ENCODE measurements at places on chromosomes 3 and 15.

- DNase-seq, result no peak
Observed at GRCh38 chr15:43220991-43221403, at the start of gene EPB42. Gene EPB42 (minus strand): TSS chr15:43221018. CDS start chr15:43220825, 193 bp downstream.

- no peak for DNase-seq
Observed at GRCh38 chr15:38576837-38577236, 12.2 kb upstream of the RASGRP1 start.

DNA sequence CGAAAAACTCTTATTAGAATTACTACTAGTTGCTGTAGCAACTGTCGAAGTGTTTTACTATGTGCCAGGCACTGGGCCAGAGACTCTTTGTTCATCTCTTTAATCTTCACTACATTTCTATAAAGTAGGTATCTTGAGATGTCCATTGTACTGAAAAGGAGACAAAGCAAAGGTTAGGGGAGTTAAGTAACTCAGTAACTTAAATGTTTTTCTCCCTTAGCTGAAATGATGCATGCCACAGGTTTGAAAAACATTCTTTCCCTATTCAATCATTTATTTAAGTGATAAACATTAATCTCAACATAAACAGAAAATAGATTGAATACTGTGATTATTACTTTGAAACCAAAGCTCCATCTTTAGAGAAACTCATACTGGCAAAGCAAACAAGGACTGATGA, 776.2 kb downstream of the FHIT start:
- no peak for DNase-seq

DNA sequence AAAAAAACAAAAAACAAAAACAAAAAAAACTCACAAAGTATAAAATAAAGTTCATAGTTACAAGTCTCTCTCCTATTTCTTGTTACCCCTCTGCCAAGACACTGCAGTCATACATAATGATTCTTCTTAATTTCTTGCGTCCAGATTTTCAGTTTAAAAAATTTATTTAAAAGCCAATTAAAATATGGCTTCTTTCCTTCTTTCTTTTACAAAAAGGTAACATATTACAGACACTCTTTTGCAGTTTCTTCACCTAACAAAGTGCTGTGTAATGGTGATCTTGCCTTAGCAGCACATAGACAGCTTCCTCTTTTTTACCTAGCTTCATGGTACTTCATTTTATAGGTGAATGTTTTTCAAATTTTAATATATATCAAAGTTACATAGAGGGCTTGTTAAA, 136.1 kb upstream of the SGO1 start:
- no peak for DNase-seq

DNA sequence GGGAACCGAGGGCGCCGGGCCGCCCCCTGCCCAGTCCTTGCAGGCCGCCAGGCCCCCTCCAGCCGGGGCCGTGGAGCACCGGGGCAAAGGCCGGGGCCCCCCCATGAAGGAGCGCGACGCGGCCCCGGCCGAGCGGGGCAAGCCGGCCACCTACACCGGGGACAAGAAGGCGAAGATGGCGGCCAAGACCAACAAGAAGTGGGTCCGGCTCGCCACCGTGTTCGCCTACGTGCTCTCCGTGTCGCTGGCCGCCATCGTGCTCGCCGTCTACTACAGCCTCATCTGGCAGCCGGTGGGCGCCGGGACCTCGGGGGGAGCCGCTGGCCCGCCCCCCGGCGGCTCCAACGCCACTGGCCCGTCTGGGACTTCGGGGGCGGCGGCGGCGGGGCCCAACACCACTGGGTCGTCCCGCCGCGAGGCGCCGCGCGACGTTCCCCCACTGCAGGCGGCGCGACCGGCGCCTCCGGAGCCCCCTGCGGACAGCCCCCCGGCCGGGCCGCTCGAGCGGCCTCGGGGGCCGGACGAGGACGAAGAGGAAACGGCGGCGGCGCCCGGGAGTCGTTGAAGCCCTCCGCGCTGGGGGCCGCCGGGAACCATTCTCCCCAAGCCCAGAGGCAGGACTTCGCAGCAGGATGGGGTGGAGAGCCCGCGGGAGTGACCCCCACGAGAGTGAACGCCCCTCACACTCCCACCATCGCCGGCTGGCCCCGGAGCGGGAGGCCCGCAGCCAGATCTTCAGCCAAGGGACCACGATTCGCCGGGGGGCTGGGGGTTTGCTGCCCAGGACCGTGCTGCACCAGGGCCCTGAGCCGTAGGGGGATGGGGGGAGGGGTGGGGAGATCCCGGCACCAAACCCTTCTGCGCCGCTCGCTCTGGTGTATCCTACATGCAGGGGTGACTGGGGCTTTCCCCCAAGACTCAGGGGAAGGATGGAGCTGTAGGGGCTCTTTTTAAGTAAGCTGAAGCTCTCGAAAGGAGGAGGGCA, 753 bp downstream of the INAFM2 start:
- no peak for DNase-seq

- DNase-seq, result no peak
Observed at GRCh38 chr3:107436029-107436428, 58.8 kb downstream of the CCDC54 start.

- no peak for DNase-seq
Observed at GRCh38 chr15:62823561-62823960, 219.0 kb upstream of the TPM1 start.

GRCh38 chr3:194476784-194477183, 10.0 kb downstream of the ATP13A3 start:
- DNase-seq, result no peak

DNA sequence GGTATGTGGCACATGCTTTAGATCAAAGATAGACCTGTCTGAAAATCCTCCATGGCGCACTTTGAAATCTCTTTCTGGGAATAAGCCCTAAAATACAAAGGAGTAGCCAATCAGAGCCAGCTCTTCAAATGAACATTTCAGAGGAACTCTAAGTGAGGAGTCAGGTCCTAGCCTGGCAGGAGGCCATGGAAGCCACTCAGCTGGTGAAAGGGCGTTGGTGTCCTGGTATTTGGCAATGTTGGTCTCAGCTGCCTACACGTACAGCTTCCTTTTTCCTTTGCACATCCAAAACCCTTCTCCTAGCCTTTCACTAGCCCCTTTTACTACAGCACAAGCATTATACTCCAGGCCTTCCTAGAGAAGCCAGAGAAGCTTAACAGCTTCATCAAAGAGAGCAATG, 5.5 kb downstream of the WDR73 start:
- no peak for DNase-seq

DNA sequence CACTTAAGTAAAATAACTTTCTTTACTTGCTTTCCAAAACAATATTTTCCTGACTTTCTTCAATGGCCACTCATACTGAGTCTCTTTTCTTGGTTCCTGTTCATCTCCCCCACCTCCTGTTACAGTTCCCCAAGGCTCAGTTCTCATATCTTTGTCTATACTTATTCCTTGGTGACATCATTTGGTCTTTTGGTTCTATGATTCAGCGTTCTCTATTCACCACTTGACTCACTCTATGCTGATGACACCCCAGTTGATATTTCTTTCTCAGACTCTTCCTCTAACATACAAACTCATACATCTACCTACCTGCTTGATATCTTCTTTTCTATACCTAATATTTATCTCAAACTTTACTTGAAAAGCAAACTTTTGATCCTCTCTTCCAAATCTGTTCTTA, 85.0 kb upstream of the P3H2 start:
- DNase-seq, result no peak

DNA sequence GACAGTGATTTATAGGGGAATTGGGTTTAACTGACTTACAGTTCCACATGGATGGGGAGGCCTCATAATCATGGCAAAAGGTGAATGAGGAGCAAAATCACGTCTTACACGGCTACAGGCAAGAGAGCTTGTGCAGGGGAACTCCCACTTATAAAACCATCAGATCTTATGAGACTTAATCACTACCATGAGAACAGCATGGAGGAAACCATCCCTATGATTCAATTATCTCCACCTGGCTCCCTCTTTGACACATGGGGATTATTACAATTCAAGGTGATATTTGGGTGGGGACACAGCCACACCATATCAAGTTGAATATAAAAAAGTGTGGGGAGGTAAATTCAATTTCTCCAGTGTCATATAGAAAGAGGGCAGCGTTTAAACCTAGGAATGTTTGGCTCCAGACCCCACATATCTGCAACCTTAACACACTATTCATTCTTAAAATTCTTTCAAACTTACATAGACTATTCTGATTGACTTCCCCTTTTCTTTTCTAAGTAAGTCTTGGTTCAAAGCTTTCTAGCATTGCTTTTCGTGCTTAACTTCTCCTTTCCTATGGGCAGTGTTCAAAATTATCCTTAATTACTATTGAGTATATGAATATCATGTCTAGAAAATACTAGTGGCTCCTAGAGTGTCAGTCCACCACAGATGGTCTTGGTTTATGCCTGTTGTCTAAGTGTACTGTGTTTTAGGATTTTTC, 446.7 kb upstream of the GBE1 start:
- no peak for DNase-seq

DNA sequence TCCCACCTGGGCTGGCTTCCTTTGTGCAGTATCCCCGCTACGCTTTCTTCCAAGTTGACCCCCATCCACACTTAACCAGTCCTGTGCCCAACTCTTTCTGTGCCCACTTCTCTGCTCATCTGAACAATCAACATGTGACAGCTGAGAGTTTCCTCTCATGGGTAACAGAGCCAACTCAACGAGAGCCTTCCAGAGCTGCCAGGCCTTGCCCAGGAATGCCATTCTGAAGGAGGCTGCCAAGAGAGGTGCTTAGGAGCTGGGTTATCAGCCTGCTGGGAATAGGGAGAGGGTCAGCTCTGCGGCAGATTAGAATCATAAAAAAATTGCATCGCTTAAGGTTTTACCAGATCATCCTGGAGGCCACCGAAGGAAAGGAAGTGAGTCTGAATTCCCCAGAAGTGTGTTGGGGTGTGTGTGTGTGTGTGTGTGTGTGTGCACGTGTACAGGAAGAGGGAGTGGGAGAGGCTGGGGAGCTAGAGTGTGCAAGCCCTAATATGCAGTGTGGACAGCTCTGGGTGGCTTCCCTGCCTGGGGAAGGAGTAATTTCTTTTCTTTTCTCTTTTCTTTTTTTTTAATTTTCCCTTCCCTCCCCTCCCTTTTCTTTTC, 66.7 kb downstream of the ITGA11 start:
- no peak for DNase-seq

DNA sequence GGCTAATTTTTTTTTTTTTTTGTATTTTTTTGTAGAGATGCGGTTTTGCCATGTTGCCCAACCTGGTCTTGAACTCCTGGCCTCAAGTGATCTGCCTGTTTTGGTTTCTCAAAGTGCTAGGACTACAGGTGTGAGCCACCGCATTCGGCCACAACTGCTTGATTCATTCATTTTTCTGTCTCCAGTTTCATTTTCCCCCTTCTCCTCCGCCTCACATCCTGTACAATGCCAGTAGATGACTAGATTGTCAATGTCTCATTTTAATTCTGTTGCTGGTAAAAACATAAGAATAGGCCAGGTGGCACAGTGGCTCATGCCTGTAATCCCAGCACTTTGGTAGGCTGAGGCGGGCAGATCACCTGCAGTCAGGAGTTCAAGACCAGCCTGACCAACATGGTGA, 12.0 kb upstream of the ZNF592 start:
- no peak for DNase-seq

- DNase-seq, result no peak
Observed at GRCh38 chr3:141275032-141275422, 43.4 kb downstream of the PXYLP1 start.

DNA sequence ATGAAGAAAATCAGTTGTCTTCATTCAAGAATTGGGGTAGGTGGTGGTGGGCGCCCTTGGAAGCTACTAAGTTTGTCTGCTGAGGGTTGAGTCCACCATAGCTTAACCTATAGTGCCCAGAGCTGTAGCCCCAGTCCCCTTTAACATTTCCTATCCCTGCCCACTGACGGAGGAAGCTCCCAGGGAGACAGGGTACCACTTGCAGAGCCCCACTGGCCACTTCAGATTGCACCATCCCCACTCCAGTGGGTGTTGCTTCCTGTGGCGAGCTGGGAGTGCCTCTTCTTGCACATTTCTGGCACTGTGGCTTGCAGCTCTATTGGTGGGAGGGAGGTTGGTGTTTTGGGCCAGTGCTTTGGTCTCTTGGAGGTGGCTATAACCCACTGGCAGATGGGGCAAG, 2.7 kb downstream of the PXYLP1 start:
- no peak for DNase-seq

GRCh38 chr3:46480491-46481195, 15.9 kb upstream of the LTF start:
- DNase-seq, result no peak

DNA sequence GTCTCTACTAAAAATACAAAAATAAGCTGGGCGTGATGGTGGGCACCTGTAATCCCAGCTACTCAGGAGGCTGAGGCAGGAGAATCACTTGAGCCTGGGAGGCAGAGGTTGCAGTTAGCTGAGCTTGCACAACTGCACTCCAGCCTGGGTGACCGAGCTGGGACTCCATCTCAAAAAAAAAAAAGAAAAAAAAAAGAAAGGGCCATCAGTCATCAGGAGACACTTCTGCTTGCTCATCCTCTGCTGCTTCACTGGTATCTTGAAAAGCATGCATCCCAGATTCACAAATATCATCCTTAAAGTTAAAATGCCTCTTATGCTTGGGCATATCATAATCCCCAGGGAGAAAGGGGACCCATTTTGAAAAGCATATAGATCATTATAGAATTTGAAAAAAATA, 176.6 kb upstream of the NR2F2 start:
- no peak for DNase-seq

GRCh38 chr15:89593018-89593417, 17.7 kb downstream of the TICRR start:
- no peak for DNase-seq

- no peak for DNase-seq
Observed at GRCh38 chr3:118488732-118489131, 545.9 kb downstream of the IGSF11 start.

DNA sequence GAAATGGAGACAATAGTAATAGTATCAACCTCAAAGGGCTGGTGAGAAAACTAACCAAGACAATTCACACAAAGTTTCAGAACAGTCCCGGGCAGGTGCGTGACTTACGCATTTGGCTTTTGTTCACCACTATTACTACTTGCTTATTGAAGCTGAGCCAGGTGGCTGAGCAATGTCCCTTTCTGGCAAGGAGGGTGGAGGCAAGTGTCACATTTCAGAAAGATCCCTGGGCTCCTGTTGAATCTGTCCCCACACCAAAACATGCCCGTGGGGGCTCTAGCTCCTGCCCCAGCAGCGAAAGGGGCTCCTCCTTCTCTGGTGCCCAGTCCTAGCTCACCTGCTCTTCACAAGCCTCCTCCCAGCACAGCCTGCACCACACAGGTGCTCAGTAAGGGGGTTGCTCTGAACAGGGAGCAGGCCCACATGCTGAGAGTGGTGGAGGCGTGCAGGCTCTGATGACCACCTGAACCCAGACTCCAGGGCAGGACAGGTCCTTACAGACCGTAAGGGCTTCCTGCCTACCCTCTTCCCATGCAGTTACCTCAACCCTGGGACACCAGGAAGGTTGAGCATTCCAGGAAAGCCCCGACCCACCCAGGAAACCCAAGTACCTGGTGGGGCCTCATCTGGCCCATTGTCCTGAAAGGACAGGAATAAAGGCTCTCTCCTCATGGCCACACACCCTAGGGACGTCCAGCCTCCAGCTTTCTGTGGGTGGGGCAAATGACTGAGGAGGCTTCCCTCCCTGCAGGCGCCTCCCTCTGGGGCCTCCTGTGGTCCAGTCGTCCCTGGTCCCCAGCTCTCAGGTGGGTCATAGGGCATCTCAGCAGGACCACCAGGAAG, 32.6 kb downstream of the SEMA7A start:
- no peak for DNase-seq
